ENCODE measurements at places on chromosomes 5 and 9.

- DNase-seq: no peak
Observed at GRCh38 chr9:6186691-6187090, 28.9 kb upstream of the IL33 start.

DNA sequence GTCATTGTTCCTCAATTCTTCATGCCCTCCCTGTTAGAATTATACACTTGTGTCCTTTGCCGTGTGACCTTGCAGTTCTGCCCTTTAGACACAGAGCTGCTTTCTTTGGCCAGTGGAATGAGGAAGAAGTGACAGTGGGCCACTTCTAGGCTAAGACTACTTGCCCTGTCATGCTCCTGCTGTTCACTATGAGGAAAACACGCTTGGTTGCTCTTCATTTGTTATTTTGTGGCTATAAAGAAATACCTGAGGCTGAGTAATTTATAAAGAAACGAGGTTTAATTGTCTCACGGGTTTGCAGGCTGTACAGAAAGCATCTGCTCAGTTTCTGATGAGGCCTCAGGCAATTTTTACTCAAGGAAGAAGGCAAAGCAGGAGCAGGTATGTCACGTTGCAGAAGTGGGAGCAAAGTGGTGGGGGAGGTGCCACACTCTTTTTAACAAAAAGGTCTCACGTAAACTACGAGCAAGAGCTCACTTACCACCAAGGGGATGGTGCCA, 279.1 kb upstream of the DMAC1 start:
- DNase-seq: no peak

GRCh38 chr5:15748266-15748665, 248.3 kb downstream of the FBXL7 start:
- no peak for DNase-seq

GRCh38 chr9:68454579-68455334, 85.9 kb downstream of the TMEM252 start:
- no peak for DNase-seq

GRCh38 chr9:13646500-13647021, 367.1 kb upstream of the MPDZ start:
- no peak for DNase-seq

DNA sequence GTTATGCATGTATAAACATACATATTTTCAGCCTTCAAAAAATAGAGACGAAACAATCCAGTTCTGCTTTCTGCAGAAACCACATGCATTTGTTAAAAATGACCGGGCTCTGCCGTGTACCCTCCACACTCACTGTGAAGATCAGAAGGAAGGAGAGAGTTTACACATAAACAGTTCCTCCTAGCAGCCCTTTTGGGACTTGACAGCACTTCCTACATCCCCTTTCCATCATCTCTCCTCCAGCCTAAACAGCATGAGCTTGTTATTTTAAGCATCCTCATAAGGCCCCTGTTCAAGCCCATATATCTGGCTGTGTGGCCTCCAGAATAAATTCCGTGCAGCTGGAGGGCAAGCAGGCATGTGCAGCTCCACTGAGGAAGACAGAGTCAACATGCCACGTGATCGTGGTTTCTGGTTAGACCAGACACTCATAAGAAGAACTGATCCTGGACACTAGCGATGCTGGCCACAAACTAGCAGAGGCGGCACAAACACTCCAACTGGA, 42.2 kb downstream of the NIPAL4 start:
- no peak for DNase-seq

GRCh38 chr5:105922080-105922479, 1748.7 kb downstream of the EFNA5 start:
- no peak for DNase-seq

GRCh38 chr5:112776301-112776856, 38.7 kb downstream of the APC start:
- no peak for DNase-seq

GRCh38 chr5:102295534-102296177, 428 bp downstream of the SLCO4C1 start:
- no peak for DNase-seq

GRCh38 chr5:27252911-27253310, 214.5 kb upstream of the CDH9 start:
- no peak for DNase-seq

- no peak for DNase-seq
Observed at GRCh38 chr5:24786108-24786507, 141.3 kb upstream of the CDH10 start.

GRCh38 chr9:4962085-4962484, 23.0 kb upstream of the JAK2 start:
- no peak for DNase-seq

DNA sequence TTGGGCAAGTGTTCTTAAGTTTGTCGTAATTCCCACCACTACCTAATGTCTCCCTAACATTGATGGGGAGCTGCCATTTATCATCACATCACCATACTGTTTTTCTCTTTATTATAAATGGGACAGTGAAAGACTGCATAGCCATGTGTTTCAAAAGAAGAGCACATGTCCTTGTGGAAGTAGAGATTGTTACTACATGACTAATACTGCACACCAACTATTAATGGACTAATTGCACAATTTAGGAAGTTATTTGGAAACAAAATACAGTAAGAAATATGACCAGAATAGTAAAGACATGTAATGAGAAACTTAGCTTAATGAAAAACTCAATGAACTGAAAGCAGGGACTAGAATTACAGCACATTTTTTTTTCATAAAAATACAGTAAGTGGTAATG, 12.0 kb upstream of the ELOVL7 start:
- DNase-seq: no peak

GRCh38 chr5:18720002-18720401, 1085.7 kb downstream of the TAF11L14 start:
- no peak for DNase-seq

DNA sequence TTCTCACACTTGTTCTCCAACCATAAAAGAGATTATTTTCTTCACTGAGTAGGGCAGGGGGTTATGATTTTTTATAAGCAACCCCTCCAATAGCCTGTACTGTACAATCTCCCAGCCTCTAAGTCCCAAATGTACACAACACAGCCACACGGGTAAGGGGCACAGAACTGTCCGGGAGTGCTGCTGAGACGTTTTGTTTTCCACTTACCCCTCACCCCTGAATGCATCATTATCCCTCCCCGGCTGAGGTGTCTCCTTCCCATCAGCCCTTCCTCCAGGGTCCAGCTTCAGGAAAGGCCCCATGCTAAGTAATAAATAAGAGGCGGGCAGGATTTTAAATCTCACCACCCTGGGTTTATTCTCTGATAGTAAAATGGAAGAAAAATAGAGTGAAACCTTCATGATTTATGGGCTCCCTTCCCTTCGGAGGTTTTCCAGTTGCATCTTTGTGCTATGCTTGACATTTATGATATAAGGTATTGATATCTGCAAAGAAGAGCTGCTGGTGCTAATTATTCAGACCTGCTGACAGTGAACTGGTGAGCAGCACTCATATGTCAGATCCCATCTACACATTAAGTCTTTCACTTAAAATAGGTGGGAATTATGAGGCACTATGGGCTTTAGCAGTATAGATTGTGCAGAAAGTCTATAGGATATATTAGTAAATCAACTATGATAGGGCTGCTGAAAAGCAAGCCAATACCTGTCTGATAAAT, 67.2 kb upstream of the MEGF10 start:
- DNase-seq: no peak

- DNase-seq: no peak
Observed at GRCh38 chr5:140220698-140221064, 45.7 kb downstream of the CYSTM1 start.

GRCh38 chr9:2255128-2255527, 240.0 kb downstream of the SMARCA2 start:
- no peak for DNase-seq

DNA sequence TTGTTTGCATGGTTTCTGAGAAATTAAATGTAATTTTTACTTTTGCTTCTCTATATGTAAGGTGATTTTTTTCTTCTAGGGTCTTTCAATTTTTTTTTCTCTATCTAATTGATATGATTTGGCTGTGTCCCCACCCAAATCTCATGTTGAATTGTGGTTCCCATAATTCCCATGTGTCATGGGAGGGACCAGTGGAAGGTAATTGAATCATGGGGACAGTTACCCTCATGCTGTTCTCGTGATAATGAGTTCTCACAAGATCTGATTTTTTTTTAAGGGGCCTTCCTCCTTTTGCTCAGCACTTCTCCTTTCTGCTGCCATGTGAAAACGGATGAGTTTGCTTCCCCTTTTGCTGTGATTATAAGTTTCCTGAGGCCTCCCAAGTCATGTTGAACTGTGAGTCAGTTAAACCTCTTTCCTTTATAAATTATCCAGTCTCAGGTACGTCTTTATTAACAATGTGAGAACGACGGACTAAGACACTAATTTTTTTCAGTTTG, 150.8 kb downstream of the MTRR start:
- no peak for DNase-seq

DNA sequence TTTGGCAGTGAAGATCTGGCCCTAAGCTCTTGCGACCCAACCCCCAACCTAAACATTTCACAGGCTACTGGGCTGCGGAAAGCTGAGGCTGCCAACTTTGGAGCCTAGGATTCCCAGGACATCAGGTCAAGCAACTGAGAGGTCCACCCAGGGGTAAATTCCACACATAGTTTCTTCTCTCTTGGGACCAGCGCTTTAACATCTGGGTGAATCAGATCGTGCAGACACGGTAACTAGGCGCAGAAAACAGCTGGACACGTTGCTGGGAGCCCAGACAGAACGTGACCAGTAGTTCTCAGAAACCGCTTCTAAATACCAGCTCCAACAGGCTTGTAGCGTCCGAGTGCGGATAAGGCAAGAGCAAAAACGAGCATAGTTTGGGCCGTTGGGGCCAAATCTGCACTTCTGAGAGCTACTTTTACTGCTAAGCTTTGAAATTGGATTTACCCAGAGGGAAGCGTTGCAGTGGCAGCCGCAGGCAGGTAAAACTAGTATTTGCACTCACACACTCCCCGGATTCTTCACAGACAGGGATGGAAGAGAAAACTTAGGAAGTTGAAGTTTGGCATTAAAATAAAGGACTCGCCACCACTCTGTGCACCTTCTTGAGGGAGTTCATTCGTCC, 11.8 kb downstream of the ITGA1 start:
- no peak for DNase-seq

- DNase-seq: no peak
Observed at GRCh38 chr9:93828331-93829097, 126.6 kb downstream of the BARX1 start.

DNA sequence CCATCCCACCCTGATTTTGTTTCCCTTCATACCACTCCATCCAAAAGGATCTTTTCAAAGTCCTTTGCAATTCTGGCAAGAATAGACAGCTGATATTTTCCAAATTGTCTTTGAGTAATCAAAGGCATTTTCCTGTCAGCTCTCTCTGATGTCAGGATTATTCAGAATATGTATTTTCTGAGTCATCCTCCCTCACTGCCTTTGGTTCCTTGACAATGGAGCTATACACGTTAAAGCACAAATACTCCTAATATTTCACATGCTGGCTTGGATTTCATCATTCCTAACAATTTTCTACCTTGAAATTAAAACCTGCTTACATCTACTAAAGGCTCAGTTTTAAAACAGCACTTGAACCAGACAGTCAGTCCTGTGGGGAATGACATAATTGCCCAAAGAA, 379.4 kb downstream of the GADD45G start:
- DNase-seq: no peak

All from stimulated activated CD4-positive, alpha-beta T cell treated with anti-CD3 and anti-CD28 coated beads, TNF-alpha, amount 100 ng/mL, for 1 hour (primary cell).